Stimulated activated CD8-positive, alpha-beta memory T cell treated with anti-CD3 and anti-CD28 coated beads, Interleukin-15, amount 100 ng/mL, for 4 hours (primary cell): ENCODE measurements at places on chromosomes 5 and 9.

- DNase-seq: no peak
These were observed 70.8 kb downstream of the NDUFS4 start for GRCh38 chr5:53631251-53631650.

GRCh38 chr5:148145916-148146315, 22.4 kb upstream of the SPINK14 start:
- DNase-seq: no peak

DNA sequence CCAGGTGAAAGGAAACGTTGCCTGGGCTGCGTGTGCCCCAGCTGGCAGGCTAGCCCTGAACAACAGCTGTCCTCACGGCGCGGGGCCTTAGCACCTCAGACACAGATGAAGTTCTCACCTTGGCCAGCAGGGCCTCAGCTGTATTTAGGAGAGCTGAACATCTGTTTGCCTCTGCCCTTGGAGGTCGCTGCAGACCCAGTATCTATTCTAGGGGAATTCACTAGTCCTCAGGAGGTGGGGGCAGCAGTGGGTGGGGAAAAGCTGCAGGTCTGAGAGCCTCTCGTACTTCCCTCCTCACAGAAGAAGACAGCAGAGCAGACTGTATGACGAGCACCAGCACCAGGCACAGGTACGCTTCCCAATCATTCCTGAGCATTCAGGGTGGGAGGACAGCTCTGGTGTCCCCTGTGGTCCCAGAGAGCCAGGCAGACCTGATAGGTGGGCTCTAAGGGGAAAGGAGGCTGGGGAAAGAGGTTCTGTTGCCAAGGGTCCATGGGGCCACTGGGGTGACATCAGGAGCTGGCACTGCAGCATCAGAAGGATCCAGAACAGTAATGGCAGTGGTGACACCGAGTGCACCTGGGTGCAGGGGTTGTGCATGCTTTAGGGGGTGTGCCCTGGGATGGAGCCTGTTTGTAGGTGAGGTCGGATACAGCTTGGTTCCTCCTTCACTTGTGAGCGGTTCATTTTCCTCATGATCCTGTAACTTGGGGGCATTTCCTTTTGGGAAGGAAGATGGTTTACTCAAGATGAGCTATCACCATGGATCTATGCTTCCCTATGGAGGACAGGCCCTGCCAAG, 13.8 kb downstream of the CD74 start:
- DNase-seq: no peak

DNA sequence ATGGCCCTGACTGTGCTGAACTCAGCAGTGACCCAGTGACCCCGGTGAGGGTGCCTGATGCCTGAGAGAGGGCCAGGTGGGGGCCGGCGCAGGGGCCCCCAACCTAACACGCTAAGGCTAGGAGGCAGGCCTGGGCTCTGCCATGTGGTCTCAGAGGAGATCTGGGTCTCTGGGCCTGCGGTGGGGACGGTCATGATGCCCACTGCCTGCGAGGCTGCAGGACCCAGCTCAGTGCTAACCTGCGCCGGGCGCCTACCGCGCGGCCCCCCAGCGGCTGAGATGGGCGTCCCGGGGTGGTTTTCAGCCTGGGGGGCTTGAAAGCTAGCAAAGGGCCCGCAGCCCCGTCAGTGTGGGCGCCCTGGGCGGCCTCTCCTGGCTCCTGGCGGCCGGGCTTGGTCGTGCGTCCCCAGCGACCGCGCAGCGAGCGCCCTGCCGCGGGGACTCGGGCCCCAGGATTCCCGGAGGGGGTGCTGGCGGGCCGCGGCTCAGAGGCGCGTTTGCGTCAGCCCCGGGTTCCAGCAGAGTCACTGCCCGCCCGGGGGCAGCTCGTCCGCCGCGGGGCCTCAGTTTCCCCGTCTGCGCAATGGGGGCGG, 2.5 kb downstream of the EGFL7 start:
- DNase-seq: no peak

DNA sequence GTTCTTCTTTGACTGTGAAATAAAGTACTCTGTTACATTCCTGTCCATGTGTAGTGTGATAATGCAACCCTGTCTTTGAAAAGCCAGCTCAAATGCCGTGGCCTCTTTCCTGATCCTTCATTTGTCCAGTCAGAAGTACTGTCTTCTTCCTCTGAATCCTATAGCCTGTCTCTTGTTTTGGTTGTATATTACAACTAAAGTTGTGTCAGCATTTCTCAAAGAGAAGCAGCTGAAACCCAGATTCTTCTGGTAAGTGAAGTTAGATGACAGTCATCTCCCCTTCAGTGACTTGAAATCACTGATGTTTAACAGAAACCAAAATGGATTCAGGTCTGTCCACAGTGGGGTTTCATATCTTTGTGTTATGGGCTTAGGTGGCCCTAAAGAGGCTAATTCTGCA, 196.2 kb downstream of the PCSK1 start:
- DNase-seq: no peak

- no peak for DNase-seq
These were observed 101.7 kb upstream of the MYO10 start for GRCh38 chr5:17037751-17038150.

GRCh38 chr5:125214080-125214479, 467.6 kb upstream of the ZNF608 start:
- no peak for DNase-seq

DNA sequence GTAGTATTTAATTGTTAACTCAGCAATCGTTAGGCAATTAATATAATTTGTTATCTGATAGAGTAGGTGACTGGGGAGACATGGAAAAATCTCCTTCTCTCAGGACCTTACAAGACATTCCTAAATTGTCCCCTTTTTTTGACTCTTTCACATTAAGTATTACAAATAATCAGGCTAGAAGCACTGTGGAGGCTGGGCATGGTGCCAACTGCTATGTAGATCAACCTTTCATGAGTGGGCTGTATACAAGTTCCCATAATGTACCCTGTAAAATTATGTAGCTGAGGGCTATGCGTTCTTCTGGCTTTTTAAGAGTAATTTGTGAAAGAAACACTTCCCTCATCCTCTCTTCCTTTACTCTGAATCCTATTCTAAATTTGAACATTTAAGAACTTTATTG, 140.2 kb downstream of the NFIB start:
- DNase-seq: no peak

GRCh38 chr5:45132972-45133371, 324.2 kb downstream of the MRPS30 start:
- no peak for DNase-seq

GRCh38 chr9:131167146-131167692, 41.8 kb downstream of the NUP214 start:
- DNase-seq: no peak

GRCh38 chr5:163504079-163504931, 1.1 kb upstream of the MAT2B start:
- no peak for DNase-seq

- DNase-seq: no peak
These were observed 24.7 kb downstream of the PSIP1 start for GRCh38 chr9:15485836-15486666.

DNA sequence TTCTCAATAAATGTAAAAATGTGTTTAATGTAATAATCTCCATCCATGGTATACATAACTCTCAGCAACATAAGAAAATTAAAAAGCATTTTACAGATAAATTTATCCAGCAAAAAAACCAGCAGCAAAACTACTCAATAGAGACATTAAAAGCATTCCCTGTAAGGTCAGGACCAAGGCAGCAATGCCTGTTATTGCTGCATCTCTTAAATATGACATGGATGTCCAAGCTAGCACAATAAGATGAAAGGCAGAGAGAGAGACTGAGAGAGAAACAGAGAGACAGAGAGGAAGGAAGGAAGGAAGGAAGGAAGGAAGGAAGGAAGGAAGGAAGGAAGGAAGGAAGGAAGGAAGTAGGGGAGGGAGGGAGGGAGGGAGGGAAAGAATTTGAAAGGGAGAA, 289.0 kb upstream of the PAPPA start:
- DNase-seq: no peak

DNA sequence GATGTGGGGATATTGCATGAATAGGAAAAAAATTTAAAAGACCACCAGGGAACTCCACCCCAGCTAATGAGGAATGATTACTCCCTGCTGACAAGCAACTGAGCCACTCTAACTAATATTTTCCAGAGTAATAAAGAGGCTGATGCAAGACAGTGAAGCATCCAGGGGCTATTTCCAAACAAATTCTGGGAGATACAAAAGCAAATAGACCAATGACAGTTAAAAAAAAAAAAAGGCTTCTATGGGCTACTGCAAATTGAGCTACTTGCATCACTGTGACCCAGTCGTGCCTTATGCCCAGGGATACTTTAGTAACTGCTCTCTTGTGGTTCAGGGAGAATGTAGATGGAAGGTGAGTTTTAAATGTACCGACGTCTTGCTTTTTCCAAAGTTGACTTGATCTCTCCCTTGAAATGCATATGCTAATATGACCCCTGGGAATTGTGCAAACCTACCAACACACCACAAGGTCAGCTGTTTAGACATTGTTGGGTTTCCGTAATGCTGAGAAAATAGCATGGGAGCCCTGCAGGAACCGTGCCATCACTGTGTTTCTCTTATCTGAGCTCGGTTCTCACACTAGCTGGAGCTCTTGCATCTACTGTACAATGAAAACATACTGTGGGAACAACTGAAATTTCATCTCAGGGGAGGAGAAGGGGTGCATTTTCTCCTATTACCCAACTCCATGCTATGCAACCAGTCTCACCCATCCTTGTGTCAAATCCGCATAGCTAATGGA, 250.6 kb upstream of the MAP3K1 start:
- no peak for DNase-seq

DNA sequence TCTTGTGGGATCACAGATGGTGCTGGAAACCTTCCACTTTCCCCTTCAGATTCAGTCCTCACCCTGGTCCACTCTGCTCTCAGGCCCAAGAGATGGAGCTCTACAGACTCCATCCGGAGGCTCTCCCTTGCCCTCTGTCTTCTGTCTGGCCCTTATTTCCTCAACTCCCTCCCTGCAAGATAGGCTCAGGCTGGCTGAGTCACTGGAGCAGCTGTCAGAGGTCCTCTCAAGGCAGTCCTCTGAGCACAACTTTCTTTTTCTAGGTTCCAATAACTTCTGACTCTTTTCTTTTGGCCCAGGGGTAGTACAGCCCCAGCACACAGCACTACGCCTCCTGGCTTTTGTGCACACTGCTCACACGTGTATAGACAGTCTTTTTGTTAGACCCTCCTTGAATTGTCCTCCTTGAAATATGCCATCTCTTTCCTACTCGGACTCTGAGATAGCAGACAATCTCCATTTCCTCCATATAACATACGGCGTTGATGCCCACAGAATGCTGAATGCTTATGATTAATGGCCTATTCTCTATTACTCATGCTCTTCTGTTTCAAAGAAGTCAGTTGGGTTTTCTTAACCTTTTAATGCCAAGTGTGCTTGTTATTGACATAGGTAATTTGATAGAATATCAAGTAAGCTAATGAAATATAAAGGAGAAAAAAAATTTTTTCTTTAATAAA, 193.1 kb downstream of the SLC12A2 start:
- DNase-seq: no peak

GRCh38 chr5:58703925-58704555, 121.2 kb downstream of the RAB3C start:
- no peak for DNase-seq

DNA sequence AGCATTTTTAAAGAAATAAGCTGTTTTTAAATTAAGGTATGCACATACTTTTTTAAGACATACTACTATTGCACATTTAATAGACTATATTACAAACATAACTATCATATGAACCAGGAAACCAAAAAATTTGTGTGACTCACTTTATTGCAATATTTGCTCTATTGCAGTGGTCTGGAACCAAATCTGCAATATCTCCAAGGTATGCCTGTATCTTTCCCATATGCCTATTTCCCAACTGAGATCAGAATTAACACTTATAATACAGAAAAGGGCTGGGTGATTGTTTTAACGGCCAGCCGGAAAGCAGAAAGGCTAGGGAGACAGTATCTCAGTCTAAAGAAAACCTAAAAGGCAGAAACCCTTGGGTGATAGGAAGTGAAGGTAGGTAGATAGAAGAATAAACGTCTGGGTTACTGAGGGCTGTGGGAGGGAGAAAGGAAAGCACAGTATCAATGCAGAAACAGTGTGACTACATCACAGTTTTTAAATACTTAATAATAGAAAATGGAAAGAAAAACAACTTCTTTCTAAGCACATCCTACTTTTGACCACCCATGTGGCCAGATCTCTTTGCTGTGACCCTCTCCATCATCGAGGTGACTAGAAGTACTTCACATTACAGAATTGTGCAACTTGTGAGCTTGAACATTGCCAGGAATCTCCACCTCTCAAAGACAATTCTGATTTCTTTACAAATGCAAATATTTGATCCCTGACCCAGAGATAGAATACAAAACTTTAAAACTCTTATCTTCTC, 126.4 kb downstream of the LPAR1 start:
- DNase-seq: no peak

DNA sequence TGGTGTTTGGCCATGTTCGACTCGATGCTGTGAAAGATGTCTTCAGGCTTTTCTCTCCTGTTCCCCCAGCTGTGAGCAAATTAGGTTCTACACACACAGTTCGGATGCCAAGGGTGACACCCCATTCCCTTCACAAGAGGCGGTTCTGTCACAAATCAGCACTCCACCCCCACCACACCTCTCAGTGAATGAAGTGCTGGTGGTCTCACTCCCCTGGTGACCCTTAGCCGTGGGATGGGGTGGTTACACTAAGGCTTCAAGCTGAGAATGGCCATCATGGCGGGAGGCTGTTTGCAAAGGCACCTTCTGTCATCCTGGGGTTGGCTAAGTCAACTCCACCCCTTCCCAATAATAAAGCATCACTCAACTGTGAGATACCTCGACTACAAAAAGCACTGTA, 26.4 kb downstream of the AMBP start:
- no peak for DNase-seq

GRCh38 chr9:136311051-136312008, 7.4 kb upstream of the CCDC187 start:
- DNase-seq: no peak

DNA sequence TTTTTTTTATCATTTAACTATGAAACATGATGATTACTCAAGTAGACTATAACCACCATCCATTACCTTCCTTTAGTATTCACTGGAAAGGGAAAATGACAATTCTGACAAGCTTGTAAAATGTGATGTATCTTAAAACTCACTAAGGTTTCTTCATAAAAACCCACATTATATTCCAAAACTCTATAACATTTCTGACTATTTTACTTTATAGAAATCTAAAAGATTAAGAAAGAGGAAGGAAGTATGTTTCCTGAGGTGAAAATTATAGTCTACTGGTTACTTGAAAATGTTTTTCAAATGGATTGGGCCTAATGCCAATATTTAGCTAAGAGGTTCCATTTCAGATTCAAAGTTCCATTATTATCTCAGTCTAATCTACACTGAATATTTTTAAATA, 1982.2 kb upstream of the C9orf72 start:
- no peak for DNase-seq

DNA sequence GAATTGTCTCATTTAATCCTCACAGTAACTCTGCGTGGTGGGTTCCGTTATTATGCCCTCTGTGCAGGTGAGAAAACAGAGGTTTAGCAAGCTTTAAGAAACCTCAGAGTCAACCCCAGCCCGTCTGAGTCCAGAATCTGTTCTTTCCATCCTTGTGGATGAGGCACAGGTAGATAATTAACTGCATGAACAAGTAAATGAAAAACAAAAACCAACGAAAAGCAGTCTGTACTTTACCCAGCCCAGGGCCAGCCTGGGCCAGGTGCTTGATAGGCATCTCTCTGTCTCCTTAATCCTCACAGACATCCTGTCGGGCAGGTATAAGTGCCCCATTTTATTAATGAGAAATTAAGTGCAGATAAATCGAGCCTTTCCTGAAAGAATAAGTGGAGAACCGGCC, 25.3 kb upstream of the CXCL14 start:
- no peak for DNase-seq

- DNase-seq: no peak
These were observed 11.5 kb downstream of the HMGCS1 start for GRCh38 chr5:43301653-43302091.

- DNase-seq: no peak
These were observed 203.1 kb upstream of the PPP1R2B start for GRCh38 chr5:156647034-156647451.

GRCh38 chr5:161002571-161003074, 150.6 kb upstream of the ATP10B start:
- no peak for DNase-seq
